Cerebellar nuclear complex (tissue), 1 donor: ENCODE measurements at places on chromosomes 16 and 17.

DNA sequence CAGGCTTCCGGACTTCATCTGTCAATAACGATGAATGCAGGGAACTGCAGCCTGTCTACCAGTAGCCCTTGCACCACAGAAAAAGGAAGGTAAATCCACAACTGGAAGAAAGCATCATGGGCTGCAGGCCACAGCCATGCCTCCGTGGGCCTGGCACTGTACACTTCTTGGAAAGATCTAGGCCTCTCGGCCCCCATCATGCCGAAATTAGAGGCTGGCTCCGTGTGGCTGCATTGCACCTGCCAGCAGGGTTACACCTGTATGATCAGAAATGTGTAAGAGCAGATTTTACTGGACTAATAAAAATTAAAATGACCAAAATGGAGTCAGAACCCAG, 52.2 kb downstream of the SDK2 start:
- no peak for DNase-seq

- no peak for DNase-seq
Observed at GRCh38 chr16:56748191-56748590, 18.3 kb downstream of the NUP93 start.

GRCh38 chr17:70144260-70144846, 25.0 kb upstream of the KCNJ2 start:
- DNase-seq, result no peak

DNA sequence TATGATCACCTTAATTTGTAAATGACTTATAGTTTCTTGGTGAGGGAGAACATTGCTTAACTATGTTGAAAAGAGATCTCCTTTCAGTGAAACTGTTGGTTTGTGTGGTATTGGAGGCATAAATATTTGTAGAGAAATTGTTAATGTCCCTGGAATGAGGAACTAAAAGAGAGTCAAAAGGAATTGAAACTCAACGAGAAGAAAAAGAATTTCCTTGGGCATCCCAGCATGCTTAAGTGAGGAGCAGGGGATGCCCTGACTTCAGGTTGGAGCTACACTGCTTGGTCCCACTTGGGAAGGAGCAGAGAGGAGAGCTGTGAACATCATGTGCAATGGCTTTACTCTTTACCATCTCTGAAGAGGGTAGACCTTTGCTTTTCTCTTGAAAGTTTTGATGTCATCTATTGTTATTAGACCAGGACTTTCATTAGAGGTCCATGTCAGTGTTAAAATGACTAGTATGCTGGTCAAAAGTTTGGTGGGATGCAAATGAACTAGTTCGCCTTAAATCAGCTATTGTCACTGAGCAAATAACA, 21.7 kb downstream of the KRT23 start:
- no peak for DNase-seq

GRCh38 chr16:17224879-17225281, 245.9 kb downstream of the XYLT1 start:
- DNase-seq, result no peak

DNA sequence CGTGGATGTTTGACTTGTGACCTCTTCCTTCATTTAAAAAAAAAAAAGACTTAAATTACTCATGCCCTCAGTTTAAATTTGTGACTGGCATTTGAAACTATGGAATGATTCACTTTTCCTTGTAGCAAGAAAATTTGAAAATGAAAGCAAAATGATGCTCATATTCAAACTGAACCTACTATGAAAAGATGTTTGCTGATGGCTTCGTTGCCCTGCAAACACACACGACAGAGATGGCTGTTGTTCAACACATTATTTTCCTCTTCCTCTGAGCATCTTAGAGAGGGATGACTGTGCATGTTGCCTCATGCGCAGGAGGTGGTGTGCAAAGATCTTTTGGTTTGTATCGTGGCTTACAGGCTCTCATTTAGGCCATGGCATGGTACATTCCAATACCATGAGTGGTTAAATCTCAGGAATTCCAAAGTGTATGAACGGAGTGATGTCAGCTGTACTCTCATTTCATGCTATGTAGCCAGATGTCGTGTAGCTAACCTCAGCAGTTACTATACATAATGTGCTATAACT, 164.5 kb downstream of the PRKCA start:
- DNase-seq, result no peak

DNA sequence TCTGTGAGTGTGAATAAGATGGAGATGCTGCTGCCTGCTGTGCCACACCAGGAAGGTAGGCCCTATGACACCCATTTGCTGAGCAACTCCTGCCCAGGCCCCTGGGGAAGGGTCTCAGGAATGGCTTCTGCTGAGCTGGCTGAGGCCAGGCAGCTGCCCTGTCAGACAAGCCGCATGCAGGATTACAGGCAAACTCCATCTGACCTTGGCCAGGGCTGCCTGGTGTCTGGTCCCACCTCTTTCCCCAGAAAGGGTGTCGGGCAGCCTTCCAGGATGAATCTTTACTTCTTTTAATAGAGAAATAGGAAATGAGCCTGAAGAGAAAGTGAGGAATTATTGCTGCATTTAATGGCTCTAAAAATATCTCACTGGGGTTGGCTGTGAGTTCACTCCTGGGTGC, 182.5 kb downstream of the IRX5 start:
- no peak for DNase-seq
